ENCODE measurements at places on chromosomes 12 and 14.

DNA sequence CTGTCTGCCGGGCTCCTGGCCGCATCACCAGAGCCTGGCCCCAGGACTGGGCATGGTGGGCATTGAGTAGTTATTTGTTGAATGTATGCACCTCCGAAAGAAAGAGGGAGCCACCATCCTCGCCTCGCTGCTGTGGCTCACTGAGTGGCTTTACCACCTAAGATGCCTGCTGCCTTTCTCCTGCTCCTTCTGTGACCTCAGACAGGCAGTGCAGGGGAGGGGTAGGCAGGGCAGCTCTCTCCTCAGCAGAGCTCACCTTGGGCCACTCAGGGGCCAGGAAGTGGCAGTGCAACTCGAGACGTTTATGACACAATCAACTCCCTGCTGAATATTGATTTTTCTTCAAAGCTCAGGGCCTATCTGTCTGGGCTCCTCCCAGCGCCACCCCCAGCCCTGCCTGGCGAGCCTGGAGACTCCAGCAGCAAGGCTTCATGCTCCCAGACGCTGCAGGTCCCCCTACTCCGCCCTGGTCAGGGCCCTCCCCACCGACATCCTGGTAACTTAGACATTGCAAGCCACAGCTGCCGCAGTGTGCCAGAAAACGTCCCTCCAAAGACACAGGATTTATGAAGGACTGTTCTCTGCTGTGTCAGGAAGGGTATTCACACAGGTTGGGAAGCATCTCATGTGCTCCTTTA is 84.3 kb upstream of the DIO3 start:
- peak; percentile 63 for DNase-seq

- DNase-seq = no peak
Measured at GRCh38 chr14:63960926-63961567, 108.2 kb downstream of the SYNE2 start.

- DNase-seq = no peak
Measured at GRCh38 chr12:110563702-110564470, 19.2 kb downstream of the PPTC7 start.

GRCh38 chr14:89214221-89214965 is 202.6 kb downstream of the FOXN3 start:
- peak; percentile 55 for DNase-seq

- DNase-seq = peak; percentile 92
Measured at GRCh38 chr12:9064815-9065606, 50.7 kb downstream of the A2M start.

DNA sequence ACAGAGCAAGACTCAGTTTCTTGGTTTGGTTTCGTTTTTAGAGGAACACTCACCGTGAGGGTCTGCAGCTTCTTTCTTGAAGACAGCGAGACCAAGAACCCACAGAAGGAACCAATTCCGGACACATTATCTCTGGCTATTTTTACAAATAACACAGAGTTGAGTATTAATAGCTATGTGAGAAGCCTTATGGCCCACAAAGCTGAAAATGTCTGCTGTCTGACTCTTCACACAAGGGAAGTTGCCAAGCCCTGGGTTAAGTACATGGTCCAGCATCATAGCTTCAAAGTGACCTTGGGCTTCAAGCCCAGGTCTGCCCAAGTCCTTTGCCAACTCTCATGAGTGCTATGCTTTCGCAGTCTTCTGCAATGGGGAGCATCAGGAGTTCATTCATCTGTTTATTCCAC is 2.6 kb upstream of the LGMN start:
- DNase-seq = no peak

- no peak for DNase-seq
Measured at GRCh38 chr12:7709969-7710675, 1.1 kb upstream of the DPPA3 start.

DNA sequence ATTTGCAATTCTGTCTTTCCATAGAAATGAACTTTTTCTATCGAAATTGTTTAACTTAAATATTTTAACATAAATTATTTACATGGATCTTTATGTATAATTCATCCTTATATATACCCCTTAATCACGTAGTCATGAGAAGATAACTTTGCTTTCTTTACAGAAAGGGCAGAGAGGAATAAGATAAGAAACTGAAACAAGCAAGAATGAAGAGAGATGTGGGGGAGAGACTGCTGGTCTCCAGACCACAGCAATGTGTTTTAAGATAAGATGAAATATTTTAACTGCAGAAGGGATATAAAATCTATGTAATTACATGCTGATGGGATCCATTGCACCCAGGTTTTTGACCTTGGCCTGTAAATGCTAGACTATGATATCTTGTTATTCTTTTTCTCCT is 34.7 kb upstream of the DNM1L start:
- DNase-seq = no peak

GRCh38 chr14:102085948-102086708 is 716 bp downstream of the HSP90AA1 start:
- peak; percentile 57 for DNase-seq

GRCh38 chr12:93274937-93275336 is 102.8 kb upstream of the NUDT4 start:
- DNase-seq = no peak

GRCh38 chr12:2479851-2480535 is 314.8 kb upstream of the FKBP4 start:
- no peak for DNase-seq

GRCh38 chr14:94449930-94450329 is 2.7 kb downstream of the SERPINA11 start:
- DNase-seq = no peak

DNA sequence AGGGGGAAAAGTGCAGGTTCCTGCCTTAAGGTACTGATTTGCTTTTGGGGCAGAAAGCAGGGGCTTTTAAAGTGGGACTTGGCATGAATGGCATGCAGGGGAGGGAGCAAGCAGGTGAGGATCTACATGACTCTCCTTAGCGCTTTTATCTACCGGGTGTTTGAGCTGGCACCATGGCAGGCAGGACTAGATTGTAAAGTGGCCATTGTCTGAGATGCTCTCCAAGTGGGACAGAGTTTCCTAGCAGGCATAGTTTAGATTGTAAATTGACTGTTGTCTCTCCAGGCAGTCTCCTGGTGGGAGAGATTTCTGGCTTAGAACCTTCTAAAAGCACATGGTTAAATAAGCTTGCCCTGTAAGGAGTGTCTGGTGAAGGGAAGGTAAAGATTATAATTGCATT is 5.3 kb upstream of the DICER1 start:
- no peak for DNase-seq

DNA sequence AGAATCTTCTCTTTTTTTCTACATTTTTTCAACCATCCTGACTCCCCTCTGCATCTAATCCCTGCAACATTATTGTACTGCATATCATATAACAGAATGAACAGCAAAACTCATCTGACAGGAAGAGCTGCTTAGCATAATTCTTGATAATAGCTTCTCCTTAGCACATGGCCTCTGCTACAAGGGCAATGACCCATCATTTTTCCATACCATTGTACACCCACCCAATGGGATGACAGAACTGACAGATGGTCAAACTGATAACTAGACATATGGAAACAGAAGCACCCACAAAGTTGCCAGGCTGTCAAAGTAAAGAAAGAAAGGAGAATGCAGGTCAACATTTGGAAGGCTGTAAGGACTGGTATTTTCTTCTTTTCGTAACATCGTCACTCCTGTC is 390.4 kb upstream of the USP15 start:
- DNase-seq = no peak

DNA sequence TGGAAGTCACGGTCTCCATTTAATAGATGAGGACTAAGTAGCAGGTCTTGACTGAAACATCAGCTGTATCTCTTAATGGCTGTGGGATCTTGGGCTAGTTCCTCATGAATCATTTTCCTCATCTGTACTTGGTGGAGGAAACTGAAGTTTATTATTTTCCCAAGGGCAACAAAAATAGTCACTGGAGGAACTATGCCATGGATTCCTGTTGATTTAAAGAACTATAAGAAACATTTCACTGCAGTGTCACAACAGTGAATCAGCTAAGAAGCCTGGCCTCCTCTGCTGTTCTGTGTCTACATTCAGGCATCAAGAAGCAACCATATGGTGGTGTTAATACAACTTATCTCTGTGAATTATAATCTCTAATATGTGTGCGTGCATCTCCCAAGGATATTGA is 200.5 kb downstream of the STXBP6 start:
- no peak for DNase-seq

- no peak for DNase-seq
Measured at GRCh38 chr12:13504736-13505135, 308.2 kb downstream of the EMP1 start.

All from Peyer's patch (tissue), 4 donors.